A549 treated with Hydrocortisone at 1 μM for 4 hours (cell line): ENCODE measurements at places on chromosomes 1 and 21. TPM values are rescaled to one million over a fixed set of nuclear protein-coding genes. Genes with fewer than 3 reads are reported as not detected.

TMEM200B gene
- total RNA-seq, result 0.08 to 0.20 TPM (median 0.08 TPM) in 5 replicates

MPL gene
- 0.17 to 0.22 TPM (median 0.21 TPM) in 3 of 5 replicates, not detected in the others for total RNA-seq

MMP23B gene
- 0.33 to 0.79 TPM (median 0.50 TPM) in 5 replicates for total RNA-seq

ARID1A gene
- total RNA-seq, result 34.7 to 47.6 TPM (median 36.9 TPM) in 5 replicates

CFAP74 gene
- total RNA-seq, result 0.15 TPM in 1 of 5 replicates, not detected in the others

LRRC53 gene
- not detected in 5 replicates for total RNA-seq

OTUD3 gene
- total RNA-seq, result 2.4 to 3.1 TPM (median 2.4 TPM) in 5 replicates

RGSL1 gene
- total RNA-seq, result not detected in 5 replicates

AMY1A gene
- not detected in 5 replicates for total RNA-seq

CD5L gene
- not detected in 5 replicates for total RNA-seq

TCHH gene
- total RNA-seq, result 0.16 to 0.30 TPM (median 0.29 TPM) in 5 replicates

DLGAP3 gene
- total RNA-seq, result 0.14 to 0.44 TPM (median 0.25 TPM) in 5 replicates

KRTAP13-2 gene
- total RNA-seq, result not detected in 5 replicates

HSD3B1 gene
- not detected in 5 replicates for total RNA-seq

ZNF670 gene
- 2.9 to 4.7 TPM (median 3.4 TPM) in 5 replicates for total RNA-seq

CCDC181 gene
- 0.06 to 0.22 TPM (median 0.13 TPM) in 4 of 5 replicates, not detected in the other for total RNA-seq

EPHA10 gene
- total RNA-seq, result 1.0 to 1.5 TPM (median 1.1 TPM) in 5 replicates

LEMD1 gene
- total RNA-seq, result not detected in 5 replicates

MYOM3 gene
- 6.3 to 8.4 TPM (median 6.7 TPM) in 5 replicates for total RNA-seq

OPRD1 gene
- total RNA-seq, result 0.02 to 0.07 TPM (median 0.03 TPM) in 4 of 5 replicates, not detected in the other

KIF21B gene
- 1.3 to 2.2 TPM (median 1.9 TPM) in 5 replicates for total RNA-seq

BCL2L15 gene
- total RNA-seq, result 0.52 to 0.73 TPM (median 0.61 TPM) in 5 replicates

ANKRD34A gene
- total RNA-seq, result 0.18 to 0.53 TPM (median 0.27 TPM) in 5 replicates

NT5C1A gene
- not detected in 5 replicates for total RNA-seq

AUNIP gene
- total RNA-seq, result 7.8 to 9.8 TPM (median 8.5 TPM) in 5 replicates

NKAIN1 gene
- 0.95 to 1.6 TPM (median 1.1 TPM) in 5 replicates for total RNA-seq

SLC30A2 gene
- total RNA-seq, result 0.24 to 0.58 TPM (median 0.42 TPM) in 5 replicates

FAM72A gene
- 10.1 to 10.7 TPM (median 10.5 TPM) in 5 replicates for total RNA-seq

LORICRIN gene
- total RNA-seq, result not detected in 5 replicates

MAP3K6 gene
- total RNA-seq, result 12.7 to 19.2 TPM (median 16.2 TPM) in 5 replicates

HES4 gene
- total RNA-seq, result 15.6 to 64.4 TPM (median 55.7 TPM) in 5 replicates

ADAM30 gene
- total RNA-seq, result not detected in 5 replicates

PTPN22 gene
- total RNA-seq, result not detected in 5 replicates

C4BPB gene
- 1.1 to 2.2 TPM (median 1.4 TPM) in 5 replicates for total RNA-seq

DNAH14 gene
- 12.9 to 16.3 TPM (median 15.3 TPM) in 5 replicates for total RNA-seq

PTGFR gene
- not detected in 5 replicates for total RNA-seq

TIAM1 gene
- 0.57 to 1.1 TPM (median 0.88 TPM) in 5 replicates for total RNA-seq

TNFRSF9 gene
- total RNA-seq, result 2.2 to 3.6 TPM (median 2.9 TPM) in 5 replicates

DNAJC28 gene
- total RNA-seq, result 0.16 to 0.48 TPM (median 0.38 TPM) in 5 replicates

CD34 gene
- 0.03 TPM in 1 of 5 replicates, not detected in the others for total RNA-seq

FALEC gene
- total RNA-seq, result 0.22 TPM in 1 of 5 replicates, not detected in the others

GJA4 gene
- total RNA-seq, result not detected in 5 replicates

TSSK3 gene
- total RNA-seq, result 0.10 to 0.17 TPM (median 0.15 TPM) in 3 of 5 replicates, not detected in the others

PLPP3 gene
- total RNA-seq, result 24.6 to 31.4 TPM (median 27.6 TPM) in 5 replicates

PCP4 gene
- total RNA-seq, result not detected in 5 replicates

ELAPOR1 gene
- 0.38 to 0.47 TPM (median 0.46 TPM) in 5 replicates for total RNA-seq

LCE1B gene
- total RNA-seq, result 0.11 TPM in 1 of 5 replicates, not detected in the others

TFAP2E gene
- total RNA-seq, result 0.41 to 0.78 TPM (median 0.45 TPM) in 5 replicates

B3GALT5 gene
- 0.13 to 0.20 TPM (median 0.13 TPM) in 5 replicates for total RNA-seq

TRIM63 gene
- total RNA-seq, result 1.3 to 2.0 TPM (median 1.8 TPM) in 5 replicates

IFNLR1 gene
- 0.90 to 1.2 TPM (median 1.1 TPM) in 5 replicates for total RNA-seq

MEGF6 gene
- total RNA-seq, result 6.7 to 11.2 TPM (median 8.8 TPM) in 5 replicates

MEX3A gene
- total RNA-seq, result 1.2 to 2.4 TPM (median 2.2 TPM) in 5 replicates

JAM2 gene
- total RNA-seq, result not detected in 5 replicates
